ENCODE measurements at places on chromosomes 1 and 21.

GRCh38 chr21:45454926-45455673 is 50.1 kb downstream of the COL18A1 start:
- DNase-seq: no peak

GRCh38 chr1:6360117-6360496 is 33.5 kb downstream of the ACOT7 start:
- DNase-seq: no peak

GRCh38 chr1:119617751-119618691 is 30.0 kb downstream of the ZNF697 start:
- DNase-seq: no peak

DNA sequence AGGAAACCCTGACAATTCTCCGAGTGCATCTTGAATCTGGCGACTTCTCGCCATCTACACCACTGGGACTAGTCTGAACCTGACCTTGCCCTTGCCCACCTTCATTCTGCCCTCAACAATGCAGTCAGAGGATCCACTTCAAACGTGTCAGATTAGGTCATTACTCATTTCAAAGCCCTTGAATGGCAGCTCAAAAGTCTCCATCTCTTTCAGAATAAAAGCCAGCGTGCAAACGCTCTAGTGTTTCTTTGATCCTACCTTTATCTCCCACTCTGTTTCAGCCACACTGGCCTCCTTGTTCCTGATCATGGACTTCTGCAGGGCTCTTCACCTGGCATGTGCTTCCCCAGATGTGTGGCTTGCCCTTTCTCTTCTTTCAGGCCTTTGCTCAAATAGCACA is 31.3 kb downstream of the SLC30A1 start:
- DNase-seq: no peak

DNA sequence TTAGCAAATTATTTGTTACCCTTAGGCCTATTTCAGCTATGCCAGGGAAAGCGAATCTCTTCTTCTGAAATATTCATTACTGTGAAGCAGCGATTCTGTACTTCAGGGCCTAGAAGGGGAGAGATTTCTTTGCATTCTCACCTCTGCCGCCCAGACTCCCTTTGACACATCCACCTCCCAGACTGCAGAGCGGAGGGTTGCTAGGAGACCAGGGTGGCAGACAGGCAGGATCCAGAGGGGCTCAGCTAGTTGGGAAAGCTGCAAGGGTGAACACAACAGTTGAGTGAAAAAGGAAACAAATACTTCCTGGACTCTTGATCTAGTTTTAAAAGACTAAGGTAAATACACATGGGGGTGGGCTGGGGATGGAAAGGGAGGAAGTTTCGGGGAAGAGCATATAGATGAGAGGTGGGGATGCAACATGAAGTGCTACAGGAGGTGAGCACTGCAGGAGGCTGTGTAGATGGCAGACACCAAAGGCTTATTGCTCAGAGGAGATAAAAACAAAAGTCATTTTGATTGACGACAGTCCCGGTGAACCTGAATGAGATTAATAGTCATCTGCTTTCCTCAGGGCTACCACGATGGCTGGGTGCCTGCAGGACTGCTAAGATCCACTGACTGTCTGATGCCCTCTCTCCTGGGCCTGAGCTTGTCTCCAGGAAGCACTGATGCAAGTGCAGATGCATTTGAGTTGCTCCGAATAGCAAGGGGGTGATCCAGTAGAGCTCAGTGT is 26.4 kb upstream of the RAB3GAP2 start:
- no peak for DNase-seq

All from cerebellar nuclear complex (tissue), 1 donor.